Large intestine (tissue), 12 donors: ENCODE measurements at places on chromosomes 12 and 14.

- DNase-seq, result no peak
Measured at GRCh38 chr14:39184628-39185255, 9.7 kb downstream of the PNN start.

GRCh38 chr12:39617887-39618286, 1.7 kb downstream of the ABCD2 start:
- DNase-seq, result no peak

GRCh38 chr12:98399532-98399931, 115.9 kb upstream of the TMPO start:
- DNase-seq, result peak; percentile 31

- DNase-seq, result no peak
Measured at GRCh38 chr14:71890541-71890940, 41.7 kb upstream of the RGS6 start.

GRCh38 chr12:83665634-83666218, 979.0 kb downstream of the TMTC2 start:
- no peak for DNase-seq

DNA sequence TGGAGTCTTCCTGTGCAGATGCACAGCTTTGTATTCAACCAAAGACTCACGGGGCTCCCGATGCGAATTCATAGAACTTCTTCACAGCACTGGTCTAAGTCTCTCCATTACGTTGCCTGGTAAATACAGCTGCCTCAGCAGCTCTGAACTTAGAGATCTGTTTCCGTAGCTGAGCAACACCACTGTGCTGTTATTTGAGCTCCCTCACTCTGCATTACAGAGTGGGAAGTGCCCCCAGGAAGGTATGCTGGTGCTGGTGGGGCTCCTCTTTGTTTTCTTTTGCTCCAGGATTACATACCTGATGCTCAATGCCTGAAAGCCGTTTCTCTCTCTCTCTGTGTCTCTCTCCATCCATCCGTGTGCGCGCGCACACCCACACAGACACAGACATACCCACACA, 227.5 kb upstream of the RMST start:
- no peak for DNase-seq

DNA sequence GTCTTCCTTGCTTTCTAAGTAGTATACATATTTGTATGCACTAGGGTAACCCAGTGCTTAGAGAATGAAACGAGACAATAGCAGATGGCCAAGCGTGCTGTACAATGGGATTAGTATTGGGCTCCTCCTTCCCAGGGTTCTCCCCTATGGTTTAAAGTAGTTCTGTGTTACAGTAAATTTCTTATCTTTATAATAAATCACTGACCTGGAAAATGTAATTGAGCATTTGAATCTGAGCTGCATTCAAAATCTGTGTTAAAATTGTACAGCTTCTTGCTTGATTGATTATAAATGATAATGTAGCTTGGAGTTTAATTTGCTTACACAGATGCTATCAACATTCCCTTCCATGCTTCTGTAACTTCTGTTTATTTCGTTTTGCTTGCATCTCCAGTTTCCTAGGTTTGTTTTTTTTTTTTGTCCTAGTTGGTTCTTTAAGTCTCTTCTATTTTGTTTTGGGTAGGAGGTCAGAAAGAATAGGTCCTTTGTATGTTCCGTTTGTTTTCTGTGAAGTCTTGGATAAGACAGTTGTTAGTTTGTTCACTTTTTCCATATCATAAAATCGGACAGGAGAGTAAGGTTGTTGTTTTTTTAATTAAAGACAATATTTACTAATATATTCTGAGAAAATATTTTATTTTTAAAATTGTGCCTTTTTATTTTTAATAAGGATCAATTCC, 171.2 kb downstream of the ERC1 start:
- DNase-seq, result no peak

DNA sequence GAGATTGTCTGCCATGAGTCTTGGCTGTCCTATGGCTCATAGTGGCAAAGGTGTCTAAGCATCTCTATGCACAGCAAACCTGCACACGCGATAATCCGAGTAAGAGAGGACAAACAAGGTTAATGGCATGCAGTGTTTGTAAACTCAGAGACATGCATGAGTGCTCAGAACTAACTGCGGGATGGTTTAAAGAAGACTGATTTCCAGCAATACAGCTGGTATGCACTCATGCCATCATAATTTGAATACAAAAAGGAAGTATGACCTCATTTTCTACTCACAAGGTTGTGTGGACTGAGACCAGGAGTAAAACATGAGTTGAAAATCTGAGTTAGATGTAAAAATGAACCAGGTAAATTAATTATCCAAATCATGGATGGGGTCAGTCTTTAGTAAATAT, 16.6 kb upstream of the TCP11L2 start:
- DNase-seq, result no peak
